H1 (cell line): ENCODE measurements at places on chromosomes 7 and 10. TPM values are rescaled to one million over a fixed set of nuclear protein-coding genes. Genes with fewer than 3 reads are reported as not detected.

SNX10 gene
- polyA plus RNA-seq: 1.9 and 4.4 TPM in 2 replicates

OGA gene
- 18.5 and 31.2 TPM in 2 replicates for polyA plus RNA-seq

SUN3 gene
- polyA plus RNA-seq: not detected in 2 replicates

CCDC172 gene
- polyA plus RNA-seq: 0.91 and 1.1 TPM in 2 replicates

TASOR2 gene
- 11.8 and 13.1 TPM in 2 replicates for polyA plus RNA-seq

HOXA13 gene
- polyA plus RNA-seq: not detected in 2 replicates

ZPBP gene
- not detected in 2 replicates for polyA plus RNA-seq

LRMDA gene
- 0.52 and 2.8 TPM in 2 replicates for polyA plus RNA-seq

GRCh38 chr7:33379891-33380525 is 250.6 kb downstream of the BBS9 start:
- no peak for DNase-seq

DNA sequence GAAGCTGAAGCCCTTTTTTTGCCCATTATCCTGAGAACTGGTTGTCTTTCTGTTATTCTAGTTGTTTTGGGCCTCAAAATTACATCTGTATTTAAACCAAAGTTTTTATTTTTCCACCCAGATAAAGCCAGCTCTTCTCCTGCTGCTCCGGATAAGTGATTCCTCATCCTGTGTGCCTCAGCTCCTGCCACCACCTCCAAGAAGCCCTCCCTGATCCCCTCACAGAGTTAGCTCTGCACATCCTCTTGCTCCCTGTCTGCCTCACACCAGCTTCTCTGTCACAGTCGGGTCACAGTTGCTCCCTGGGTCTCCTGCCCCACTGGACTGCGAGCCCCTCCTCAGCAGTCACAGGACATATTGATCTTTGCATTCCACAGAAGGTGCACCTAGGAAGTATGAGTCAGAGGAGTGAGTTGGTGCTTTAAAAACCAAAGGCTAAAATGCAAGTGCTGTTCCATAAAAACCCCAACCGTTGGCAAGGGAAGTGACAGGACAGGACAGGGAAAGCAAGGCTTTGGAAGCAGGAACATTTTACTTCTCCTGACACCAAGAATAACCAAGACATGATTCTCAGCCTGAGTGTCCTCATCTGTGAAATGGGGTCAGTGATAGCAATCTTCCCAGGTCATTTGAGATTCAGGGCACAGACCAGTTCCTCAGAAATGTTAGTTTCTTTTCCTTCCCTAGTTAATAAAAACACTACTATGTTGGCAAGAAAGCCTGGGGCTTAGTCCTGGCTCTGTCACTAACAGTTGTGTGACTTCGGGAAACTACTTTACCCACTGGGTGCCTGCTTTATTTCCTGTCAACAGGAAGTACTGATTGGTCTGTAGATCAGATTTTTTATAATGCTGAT is 36.5 kb upstream of the EEPD1 start:
- no peak for DNase-seq

DNA sequence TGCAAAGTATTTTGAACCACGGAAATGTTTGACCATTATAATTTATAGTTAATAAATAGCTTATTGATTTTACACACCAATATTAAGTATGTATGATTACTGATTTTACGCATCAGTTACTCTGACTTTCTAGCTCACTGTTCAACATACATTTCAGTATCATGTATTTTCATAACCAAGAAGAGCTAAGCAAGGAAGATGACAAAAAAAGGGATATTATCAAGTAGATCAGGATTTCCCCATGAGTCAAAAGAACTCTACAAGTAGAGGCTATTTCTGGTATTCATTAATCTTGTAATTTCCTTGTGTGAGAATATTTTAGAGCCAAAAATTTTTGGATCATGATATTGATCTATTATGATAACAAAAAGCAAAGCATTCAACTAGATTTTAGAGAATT is 131.6 kb downstream of the AGMO start:
- DNase-seq: no peak

DNA sequence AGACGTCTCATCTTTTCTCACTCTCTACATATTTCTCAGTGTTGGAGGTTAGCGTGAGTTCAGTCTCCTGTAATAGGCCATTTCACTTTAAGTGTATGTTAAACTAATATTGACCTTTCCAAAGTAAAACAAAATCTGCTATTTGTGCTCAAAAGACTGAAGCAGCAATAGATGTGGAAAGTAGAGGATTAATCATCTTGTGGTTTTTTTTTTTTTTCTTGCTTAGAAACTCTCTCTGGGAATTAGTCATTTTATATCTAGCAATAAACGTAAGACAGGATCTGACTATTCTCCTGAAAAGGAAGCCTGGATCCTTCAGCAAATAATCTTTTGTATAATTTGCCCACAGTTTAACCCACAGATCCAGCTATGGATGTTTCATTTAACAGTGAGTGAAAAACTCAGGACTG is 81.7 kb downstream of the NRP1 start:
- no peak for DNase-seq

- no peak for DNase-seq
Observed at GRCh38 chr7:83866582-83866981, 217.6 kb upstream of the SEMA3E start.
